Activated T-cell treated with anti-CD3 and anti-CD28 coated beads for 4 hours (primary cell): ENCODE measurements at places on chromosomes 12 and 14.
A peak's percentile ranks its signal among the peaks of the same experiment; 100 is the strongest.

DNA sequence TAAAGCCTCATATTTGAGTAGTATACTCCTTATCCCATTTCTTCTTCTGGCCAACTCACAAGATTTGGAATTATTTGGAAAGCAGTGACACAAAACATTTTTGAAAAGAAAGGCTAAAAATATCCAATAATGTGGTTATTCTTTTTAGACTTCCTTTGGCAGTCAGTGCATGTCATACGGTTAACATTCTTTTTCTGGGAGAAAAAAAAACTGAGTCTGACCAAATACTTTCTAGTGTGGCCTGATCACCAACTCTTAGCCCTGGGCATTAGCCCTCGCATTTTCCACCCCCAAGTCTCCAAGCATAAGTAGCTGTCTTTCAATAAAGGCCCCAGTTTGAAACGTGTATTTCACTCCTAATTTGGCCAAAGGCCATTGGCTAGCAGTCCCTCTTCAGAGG is 5.9 kb downstream of the RASSF3 start:
- no peak for DNase-seq

GRCh38 chr12:106892075-106892474 is 63.6 kb upstream of the TMEM263 start:
- DNase-seq = no peak

DNA sequence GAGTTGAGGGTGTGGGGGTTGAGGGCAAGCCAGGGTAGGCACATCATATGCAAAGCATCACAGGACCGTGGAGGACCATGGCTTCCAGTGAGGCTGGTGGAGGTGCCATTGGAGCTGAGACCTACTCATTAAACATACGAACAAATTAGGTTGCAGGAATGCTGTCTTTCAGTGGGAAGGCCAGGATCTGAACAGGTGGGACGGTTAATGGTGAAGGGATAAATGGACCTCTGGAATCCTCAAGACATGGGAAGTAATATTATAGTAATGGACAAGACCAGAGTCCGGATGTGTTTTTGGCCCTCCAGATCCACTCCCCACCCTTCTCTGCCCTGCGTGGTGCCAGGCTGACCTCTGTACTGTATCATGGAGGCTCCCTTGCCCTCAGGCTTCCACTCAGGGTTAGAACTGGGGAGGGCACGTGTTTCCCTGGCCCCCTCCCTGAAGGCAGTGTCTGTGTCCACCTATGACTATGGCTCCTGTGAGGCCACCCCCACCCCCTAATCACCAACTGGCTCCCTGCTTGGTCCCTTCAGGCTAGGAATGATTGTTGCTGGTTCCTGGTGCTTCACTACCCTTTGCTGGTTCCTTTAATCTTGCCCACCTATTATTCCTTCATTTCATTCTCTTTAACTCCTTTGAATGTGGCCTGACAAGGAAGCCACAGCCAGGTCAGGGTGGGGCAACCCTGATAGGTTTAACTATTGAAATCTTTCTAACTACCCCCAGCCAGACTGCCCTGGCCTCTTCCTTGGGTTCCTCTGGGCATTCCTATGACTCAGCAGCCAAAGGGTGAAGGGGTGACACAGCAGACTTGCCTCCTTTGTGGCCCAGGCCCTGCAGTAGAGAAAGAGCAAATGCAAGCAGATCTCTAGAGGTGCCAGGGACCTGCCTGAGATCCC is 10.7 kb downstream of the DHRS2 start:
- no peak for DNase-seq

- DNase-seq = no peak
Observed at GRCh38 chr12:109291521-109292341, 17.4 kb downstream of the FOXN4 start.

GRCh38 chr12:121232977-121233627 is 23.2 kb downstream of the P2RX4 start:
- no peak for DNase-seq

DNA sequence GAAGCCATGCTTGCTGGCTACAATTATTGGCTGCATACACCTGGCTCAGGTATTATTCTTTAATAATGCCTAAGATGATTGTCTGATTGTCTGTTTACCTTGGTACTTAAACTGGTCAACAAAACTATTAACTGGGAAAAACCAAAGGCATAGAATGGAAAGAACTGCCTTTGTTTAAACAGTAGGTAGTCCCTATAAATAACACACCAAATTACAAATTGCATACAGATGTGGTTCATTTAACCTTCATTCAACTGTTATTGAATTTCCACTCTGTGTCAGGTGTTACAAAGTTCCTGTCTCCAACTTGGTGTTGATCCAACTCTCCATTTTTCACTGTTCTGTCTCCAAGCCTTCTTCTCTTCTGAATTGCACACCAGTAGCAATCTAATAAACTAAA is 79.8 kb upstream of the FSCB start:
- DNase-seq = no peak

DNA sequence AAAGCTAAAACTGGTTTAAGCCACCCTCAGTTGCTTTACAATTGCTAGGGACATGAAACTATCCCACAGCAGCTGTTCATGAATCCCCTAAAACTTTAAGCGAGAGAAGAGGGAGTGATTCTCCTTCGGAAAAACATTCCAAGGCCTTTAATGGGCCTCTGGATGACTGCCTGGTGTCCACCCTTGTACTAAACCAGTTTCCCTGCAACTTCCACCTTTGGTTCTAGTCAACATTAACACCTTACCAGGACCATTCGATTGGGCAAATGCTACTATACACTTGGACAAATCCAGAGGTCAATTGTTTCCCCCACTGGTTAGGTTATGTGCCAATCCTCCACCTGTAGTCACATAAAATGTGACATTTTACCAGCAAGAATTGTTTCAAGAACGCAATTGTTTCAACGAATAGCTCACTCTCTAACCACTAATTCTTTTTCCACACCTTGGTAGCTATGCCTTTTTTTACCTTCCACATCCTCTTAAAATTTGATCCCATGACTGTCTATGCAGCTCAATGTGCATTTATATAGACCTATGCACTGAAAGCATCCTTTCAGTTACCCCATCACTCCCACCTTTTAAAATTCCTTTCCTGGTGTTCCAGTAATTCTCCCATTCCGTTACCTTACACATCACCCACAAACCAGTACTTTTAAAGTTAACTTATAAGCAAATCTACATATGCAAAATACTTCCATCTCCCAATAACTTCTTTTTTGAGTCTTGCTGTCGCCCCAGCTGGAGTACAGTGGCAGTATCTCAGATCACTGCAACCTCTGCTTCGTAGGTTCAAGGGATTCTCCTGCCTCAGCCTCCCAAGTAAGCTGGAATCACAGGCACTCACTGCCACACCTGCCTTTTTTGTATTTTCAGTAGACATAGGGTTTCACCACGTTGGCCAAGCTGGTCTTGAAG is 3.6 kb downstream of the UBC start:
- DNase-seq = no peak

DNA sequence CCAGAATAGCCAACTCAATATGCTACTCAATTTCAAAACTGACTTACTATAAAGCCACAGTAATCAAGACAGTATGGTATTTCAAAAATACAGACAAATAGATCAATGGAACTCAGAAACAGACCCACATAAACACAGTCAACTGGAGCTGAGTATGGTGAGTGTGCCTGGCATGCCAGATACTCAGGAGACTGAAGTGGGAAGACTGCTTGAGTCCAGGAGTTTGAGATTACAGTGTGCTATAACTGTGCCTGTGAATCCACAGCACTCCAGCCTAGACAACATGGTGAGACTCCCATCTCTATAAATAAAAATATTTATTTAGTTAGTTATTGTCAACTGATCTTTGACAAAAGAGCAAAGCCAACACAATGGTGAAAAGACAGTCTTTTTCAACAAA is 81.8 kb downstream of the NUMB start:
- no peak for DNase-seq

DNA sequence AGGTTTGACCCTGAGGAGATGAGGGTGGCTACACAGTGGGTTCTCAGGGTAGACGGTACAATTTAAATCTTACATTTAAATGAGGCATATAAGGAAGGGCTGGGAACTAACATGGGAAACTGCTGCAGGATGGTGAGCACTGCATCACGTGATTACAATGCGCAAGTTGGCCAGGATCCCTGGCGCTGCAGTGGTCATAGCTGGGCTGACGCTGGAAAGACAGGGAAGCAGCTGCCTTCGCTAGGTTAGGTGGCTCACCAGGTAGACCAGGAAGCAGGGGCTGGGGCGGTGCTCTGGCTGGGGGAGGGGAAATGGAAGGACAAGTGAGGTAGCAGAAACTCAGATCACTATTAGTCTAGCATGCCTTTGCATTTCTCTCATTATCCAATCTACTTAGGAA is 149.9 kb downstream of the FOXN3 start:
- no peak for DNase-seq

- no peak for DNase-seq
Observed at GRCh38 chr14:37594971-37595808, at the start of the genes FOXA1 and TTC6. FOXA1 (minus strand) TSS chr14:37595249; CDS start chr14:37594972, 277 bp downstream. TTC6 (plus strand) TSS chr14:37595629; CDS start chr14:37622065, 26,436 bp downstream.

DNA sequence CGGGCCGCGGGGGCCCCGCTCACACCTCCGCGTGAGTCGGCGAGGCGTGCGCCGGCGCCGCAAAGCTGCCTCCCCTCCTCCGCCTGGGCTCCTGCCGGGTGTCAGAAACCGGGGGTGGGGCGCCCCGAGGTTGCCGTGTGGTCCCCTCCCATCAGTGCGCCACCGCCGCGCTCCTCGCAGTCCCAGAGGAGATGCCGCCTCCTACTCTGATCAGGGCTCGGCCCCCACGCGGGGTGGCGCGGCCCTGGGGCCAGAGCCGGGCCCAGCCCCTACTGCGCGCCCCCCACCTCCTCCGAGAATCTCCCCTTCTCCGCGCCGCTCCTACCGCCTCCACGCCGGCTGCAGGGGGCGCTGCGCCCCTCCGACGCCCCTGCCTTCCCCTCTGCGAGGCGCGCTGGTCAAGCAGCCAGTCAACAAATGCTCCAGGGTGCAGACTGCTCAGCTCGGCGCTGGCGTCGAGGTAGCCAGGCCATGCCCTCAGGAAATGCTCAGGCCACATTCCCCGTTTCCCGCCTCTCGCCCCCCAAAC is 467 bp upstream of the JAG2 start:
- peak; percentile 38 for DNase-seq

DNA sequence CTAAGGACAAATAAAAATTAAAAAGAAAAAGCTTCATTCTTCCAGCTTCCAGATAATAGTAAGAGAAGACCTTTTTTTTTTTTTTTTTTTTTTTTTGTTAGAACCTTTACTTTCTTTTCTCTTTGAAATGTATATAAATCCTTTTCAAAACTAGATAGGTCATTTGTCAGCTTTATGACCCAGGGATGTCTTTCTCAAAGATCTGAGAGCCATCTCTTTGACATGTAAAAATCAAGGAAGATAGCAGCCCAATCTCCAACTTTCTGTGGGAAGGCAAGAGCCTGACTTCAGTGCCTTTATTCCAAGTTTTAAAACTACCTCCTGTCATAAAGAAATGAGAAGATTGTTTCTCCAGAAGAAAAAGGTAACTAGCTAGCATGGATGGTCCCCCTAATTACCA is 203.3 kb upstream of the LRFN5 start:
- DNase-seq = no peak

GRCh38 chr14:60204104-60204842 is 39.1 kb upstream of the DHRS7 start:
- DNase-seq = no peak

- DNase-seq = no peak
Observed at GRCh38 chr12:63753743-63754142, 26.0 kb upstream of the RXYLT1 start.

DNA sequence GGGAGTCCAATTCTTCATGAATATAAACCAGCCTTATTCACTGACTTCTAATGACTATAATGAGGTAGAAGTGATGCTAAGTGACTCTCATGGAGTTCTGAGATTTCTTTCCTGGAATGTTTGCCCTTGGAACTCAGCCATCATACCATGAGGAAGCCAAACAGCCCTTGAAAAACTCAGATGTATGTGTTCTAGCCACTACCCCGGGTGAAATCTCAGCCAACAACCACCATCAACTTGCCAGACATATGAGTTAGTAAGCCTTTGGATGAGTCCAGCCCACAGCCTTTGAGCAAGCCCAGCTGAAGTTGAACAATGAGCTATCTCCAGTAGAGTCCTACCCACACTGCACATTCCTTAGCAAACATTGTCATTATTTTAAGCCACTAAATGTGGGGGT is 149.5 kb downstream of the SLC6A15 start:
- DNase-seq = no peak

- no peak for DNase-seq
Observed at GRCh38 chr12:26711569-26711968, 121.4 kb downstream of the ITPR2 start.

GRCh38 chr12:117854339-117855012 is 114.3 kb downstream of the KSR2 start:
- no peak for DNase-seq

DNA sequence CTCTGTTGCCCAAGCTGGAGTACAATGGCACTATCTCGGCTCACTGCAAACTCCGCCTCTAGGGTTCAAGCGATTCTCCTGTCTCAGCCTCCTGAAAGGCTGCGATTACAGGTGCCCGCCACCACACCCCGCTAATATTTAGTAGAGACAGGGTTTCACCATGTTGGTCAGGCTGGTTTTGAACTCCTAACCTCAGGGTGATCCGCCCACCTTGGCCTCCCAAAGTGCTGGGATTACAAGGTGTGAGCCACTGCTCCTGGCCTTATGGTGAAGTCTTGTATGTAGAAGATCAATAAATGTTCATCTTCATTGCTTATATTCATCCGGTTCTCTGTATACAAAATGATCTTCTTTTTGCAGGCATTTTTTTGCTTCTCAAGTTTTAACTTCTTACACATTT is 47.8 kb downstream of the MDM2 start:
- no peak for DNase-seq

DNA sequence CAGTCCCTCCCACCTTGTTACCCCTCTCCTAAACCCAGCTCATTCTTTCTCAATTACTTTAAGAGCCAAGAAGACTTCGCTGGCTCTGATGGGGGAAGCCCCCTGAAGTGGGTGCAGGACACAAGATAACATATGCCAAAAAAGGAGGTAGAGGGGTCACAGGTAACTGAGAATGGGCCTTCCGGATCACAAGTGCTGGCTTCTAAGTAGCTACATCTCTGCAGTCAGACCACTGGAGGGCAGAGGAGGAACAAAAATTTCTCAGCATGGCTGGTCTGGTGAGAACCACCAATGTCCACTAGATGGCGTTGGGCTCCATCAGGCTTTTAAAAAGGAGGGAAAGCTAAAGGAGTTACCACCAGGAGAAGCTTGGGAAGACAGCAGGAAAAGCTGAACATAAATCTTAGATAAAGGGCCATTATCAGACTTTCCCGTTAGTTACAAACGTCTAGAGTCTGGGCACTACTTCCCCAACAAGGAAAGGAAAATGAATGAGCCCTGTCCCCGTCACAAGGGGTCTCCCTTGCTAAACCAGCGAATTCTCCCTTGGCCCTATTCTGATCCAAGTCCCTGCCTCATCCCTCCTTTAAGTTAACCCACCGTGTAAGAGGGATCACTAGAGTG is 11.6 kb upstream of the CDH24 start:
- DNase-seq = peak; percentile 59

GRCh38 chr14:93036652-93037345 is 78.9 kb downstream of the ITPK1 start:
- no peak for DNase-seq

GRCh38 chr14:106268013-106268727 is 741.8 kb downstream of the TMEM121 start:
- peak; percentile 86 for DNase-seq

DNA sequence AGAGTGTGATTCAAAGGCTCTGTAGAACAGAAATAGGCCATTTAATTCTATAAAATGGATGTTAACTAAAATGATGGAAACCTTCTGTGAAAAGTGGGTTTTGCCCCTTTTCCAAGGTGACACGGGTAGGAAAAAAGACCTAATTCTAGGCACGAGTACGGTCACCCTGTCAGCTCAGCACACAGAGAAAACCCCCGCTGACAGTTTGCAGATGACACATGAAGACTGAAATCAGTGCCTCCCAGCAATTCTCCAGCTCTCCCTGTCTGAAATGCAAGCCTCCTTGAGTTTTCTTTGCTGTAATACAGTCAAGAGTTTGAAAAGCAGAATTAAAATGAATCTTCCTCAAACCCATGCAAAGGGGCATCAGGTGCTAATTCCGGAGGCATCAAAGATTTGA is 230.0 kb downstream of the TMEM132D start:
- no peak for DNase-seq
